ENCODE measurements at places on chromosomes 12 and 14. TPM values are rescaled to one million over a fixed set of nuclear protein-coding genes. Genes with fewer than 3 reads are reported as not detected.

TPPP2 gene
- not detected for total RNA-seq

BBS10 gene
- 19.2 TPM for total RNA-seq

SERPINA6 gene
- total RNA-seq, result not detected

ZNF641 gene
- 17.3 TPM for total RNA-seq

PLEKHH1 gene
- total RNA-seq, result 7.9 TPM

MMP19 gene
- total RNA-seq, result 22.8 TPM

SCN8A gene
- total RNA-seq, result 0.19 TPM

FOXN4 gene
- not detected for total RNA-seq

GYS2 gene
- total RNA-seq, result 17.0 TPM

MYO1H gene
- total RNA-seq, result 0.57 TPM

TSHR gene
- total RNA-seq, result 1.7 TPM

ADCY4 gene
- 35.0 TPM for total RNA-seq

GXYLT1 gene
- total RNA-seq, result 13.9 TPM

C12orf50 gene
- total RNA-seq, result not detected

LYZ gene
- total RNA-seq, result 171 TPM

MYL2 gene
- not detected for total RNA-seq

BDKRB2 gene
- 2.1 TPM for total RNA-seq

OAS1 gene
- 16.2 TPM for total RNA-seq

LGR5 gene
- 0.17 TPM for total RNA-seq

SLC25A21 gene
- total RNA-seq, result not detected

FOXA1 gene
- total RNA-seq, result not detected

TAS2R19 gene
- total RNA-seq, result 6.2 TPM

NRIP2 gene
- 0.16 TPM for total RNA-seq

FITM1 gene
- not detected for total RNA-seq

C14orf39 gene
- total RNA-seq, result 3.7 TPM

KNTC1 gene
- 18.3 TPM for total RNA-seq

DYRK4 gene
- 17.6 TPM for total RNA-seq

SLC7A8 gene
- total RNA-seq, result 55.9 TPM

NTS gene
- total RNA-seq, result 4.3 TPM

DTD2 gene
- total RNA-seq, result 71.1 TPM

CCDC175 gene
- not detected for total RNA-seq

NKX2-1 gene
- not detected for total RNA-seq

AJUBA gene
- 2.7 TPM for total RNA-seq

SIRT4 gene
- total RNA-seq, result 0.88 TPM

VASH1 gene
- 10.7 TPM for total RNA-seq

B4GALNT3 gene
- 0.16 TPM for total RNA-seq

TTC7B gene
- total RNA-seq, result 31.0 TPM

FLVCR2 gene
- 12.2 TPM for total RNA-seq

CCDC38 gene
- total RNA-seq, result not detected

RNASE7 gene
- not detected for total RNA-seq

MMAB gene
- total RNA-seq, result 45.6 TPM

SRP54 gene
- total RNA-seq, result 51.8 TPM

CFAP251 gene
- total RNA-seq, result 18.5 TPM

TGM1 gene
- total RNA-seq, result 0.49 TPM

APOF gene
- not detected for total RNA-seq

ARG2 gene
- total RNA-seq, result 4.1 TPM

ACOT4 gene
- total RNA-seq, result 4.9 TPM

MAP1LC3B2 gene
- total RNA-seq, result 1.5 TPM

HAL gene
- 2.0 TPM for total RNA-seq

TXNDC16 gene
- total RNA-seq, result 8.5 TPM

BCL2L2 gene
- 32.1 TPM for total RNA-seq

KCNH3 gene
- total RNA-seq, result not detected

GLIPR1L2 gene
- total RNA-seq, result 1.5 TPM
